Activated CD4-positive, alpha-beta T cell treated with anti-CD3 and anti-CD28 coated beads for 24 hours (primary cell): ENCODE measurements at places on chromosomes 6 and 20.

DNA sequence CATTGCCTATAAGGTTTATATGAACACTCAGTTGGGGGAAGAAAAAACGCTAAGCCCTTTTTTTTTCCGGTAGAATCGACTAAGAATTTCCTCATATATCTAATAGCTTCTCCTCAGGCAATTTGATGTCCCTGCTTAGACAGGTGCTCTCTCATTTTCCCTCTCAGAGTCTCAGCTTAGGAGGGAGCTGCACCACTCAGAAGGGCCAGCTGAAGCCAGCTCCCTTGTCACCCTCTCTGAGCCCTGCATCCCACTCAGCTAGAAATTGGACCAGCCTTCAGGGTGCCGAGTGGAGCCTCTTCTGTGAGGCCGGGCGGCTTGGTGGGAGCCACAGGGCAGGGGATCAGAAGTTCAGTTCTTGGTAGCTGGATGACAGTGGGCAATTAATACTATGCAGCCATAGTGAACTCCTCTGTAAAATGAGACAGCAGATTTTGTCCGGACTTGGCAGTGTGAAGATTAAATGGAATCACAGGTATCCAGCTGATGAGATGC is 368.5 kb downstream of the MAFB start:
- no peak for DNase-seq

- no peak for DNase-seq
These were observed 20.1 kb downstream of the ENPP3 start for GRCh38 chr6:131657222-131657621.

GRCh38 chr6:31357886-31358285 is 907 bp upstream of the HLA-B start:
- no peak for DNase-seq

DNA sequence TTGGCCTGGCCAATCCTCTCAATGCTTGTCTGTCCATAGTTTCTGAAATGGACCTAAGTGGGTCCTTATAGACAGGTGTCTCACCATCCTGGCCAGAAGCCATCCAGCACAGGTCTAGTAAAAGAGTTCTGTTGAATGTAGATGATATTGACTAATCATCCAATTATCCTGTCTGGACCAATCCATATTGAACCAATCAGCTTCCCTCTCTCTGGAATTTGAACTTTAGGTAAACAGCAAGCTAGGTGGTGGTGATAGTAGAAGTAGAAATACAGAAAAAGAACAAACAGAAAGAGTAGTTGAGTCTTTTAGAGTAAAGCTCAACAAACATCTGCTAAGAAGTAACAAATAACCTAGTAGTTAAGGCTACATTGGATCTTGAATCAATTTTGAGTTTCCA is 9.5 kb upstream of the PNRC1 start:
- no peak for DNase-seq

GRCh38 chr6:31556307-31556706 is 8.9 kb downstream of the NFKBIL1 start:
- no peak for DNase-seq

GRCh38 chr6:150531957-150532356 is 67.7 kb upstream of the PLEKHG1 start:
- no peak for DNase-seq

DNA sequence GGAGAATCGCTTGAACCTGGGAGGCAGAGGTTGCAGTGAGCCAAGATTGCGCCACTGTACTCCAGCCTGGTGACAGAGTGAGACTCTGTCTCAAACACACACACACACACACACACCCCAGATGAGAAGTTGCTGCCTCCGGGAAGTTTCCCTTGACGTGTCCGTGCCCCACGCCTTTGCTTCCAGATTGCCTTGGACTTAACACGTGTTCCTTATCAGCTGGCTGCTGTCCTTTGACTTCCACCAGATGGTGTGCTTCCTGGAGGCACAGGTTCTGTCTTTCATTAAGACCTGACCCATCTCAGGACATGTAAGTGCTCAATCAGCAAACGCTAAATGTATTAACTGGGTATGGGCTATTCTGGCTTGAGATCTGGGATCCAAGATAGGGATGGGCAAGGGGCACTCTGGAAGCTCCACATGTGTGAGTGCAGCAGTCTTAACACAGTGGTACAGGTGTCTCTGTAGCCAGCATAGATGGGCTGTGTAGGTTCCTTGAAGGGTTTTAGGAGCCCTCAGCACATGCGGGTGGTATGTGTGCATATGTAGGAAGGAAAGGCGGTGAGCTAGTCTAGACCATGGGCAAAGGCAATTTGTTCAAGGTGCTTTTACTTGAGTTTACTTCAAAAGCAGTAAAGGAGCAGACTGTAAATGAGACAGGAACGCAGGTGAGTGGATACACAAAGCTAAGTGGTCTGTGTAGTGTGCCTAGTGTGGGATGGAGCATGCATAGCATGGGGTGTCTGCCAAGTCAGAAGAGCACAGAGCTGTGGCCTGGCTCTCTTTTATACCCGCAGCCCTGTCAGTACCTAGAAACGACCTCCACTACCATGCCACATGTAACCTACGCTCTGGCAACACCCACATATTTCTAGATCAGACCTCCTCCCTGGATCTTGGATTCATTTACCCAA is 11.6 kb downstream of the PIGT start:
- DNase-seq, result no peak

DNA sequence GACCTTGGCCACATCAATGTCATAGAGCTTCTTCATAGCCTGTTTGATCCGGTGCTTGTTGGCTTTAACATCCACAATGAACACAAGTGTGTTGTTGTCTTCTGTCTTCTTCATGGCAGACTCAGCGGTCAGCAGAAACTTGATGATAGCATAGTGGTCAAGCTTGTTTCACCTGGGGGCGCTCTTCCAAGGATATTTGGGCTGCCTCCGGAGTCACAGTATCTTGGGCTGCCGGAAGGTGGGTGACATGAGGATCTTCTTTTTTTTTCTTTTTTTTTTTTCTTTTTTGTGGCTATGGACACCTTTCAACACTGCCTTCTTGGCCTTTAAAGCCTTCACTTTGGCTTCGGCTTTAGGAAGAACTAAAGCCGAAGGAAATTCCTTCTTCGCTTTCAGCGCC is 244.6 kb downstream of the GJA1 start:
- DNase-seq, result no peak

GRCh38 chr20:25039697-25040437 is 18.1 kb downstream of the ACSS1 start:
- no peak for DNase-seq
